Stimulated activated CD8-positive, alpha-beta memory T cell treated with anti-CD3 and anti-CD28 coated beads, Interleukin-4, amount 100 ng/mL, for 4 hours (primary cell): ENCODE measurements at places on chromosomes 3 and 15.

- no peak for DNase-seq
Observed at GRCh38 chr15:97456521-97457202, 503.8 kb upstream of the ARRDC4 start.

- DNase-seq: no peak
Observed at GRCh38 chr3:87486115-87486514, 209.7 kb upstream of the POU1F1 start.

DNA sequence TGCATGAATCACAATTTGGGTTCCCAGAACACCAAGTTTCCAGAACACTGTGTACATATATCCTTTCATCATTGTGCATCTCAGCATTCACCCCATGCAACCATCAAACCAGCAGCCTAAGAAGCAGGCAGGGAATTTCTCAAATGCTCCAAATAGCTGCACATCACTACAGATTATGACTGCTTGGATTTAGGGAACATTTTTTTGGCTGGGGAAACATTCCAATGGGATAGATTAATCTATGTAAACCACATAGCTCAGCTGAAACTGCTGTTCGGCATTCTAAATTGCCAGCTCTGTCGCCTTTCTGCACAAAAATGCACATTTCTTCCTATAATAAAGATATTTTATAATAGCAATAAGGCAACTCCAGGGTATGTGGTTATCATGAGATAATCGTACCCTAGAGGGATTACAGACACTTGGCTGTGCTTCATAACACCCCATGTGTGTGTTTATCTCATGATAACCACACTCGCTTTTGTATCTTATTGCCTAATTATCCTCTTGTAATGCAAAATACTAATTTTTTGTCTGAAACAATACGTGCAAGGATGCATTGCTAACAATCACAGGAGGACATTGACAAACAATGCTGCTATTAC lies 483.7 kb upstream of the DPH6 start:
- no peak for DNase-seq

- DNase-seq: no peak
Observed at GRCh38 chr3:47109393-47109792, 54.5 kb downstream of the SETD2 start.

DNA sequence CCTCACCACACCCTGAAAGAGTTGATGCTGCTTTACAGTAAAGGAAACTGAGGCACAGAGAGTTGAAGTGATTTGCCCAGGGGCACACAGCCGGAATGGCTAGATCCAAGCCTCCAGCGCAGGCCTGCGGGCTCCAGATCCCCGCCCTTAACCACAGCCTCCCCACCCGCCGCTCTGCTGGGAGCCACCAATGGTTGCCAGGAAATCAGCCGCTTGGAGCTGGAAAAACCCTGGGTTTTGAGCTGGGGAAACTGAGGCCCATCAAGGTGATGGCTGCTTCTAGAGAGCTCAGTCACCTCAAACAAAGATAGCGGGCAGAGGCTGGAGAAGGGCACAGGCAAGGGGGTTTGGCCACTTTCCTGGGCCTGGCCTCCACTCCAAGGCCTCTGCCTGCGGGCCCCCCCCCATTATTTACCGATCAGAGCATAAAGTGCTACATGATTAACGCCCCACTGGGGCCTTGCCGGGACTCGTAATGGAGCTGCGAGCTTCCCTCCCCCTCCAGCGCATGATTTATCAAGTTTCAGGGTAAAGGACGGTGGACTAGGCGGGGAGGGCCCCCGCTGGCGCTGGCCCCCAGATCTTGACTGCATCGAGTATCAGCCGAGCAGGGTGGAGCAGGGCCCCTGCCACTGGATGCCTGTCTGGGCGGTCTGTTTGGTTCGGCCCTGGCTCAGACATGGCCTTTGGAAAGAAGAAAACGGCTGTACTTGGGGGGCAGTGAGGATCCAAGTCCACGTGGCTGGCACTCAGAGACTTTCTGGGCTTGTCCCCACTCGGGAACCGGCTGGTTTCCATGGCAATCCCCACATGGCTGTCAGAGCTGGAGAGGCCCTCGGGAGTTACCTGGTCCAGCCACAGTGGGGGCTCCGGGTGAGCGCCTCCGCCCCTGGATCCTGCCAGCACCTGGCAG lies 9.1 kb downstream of the PLXND1 start:
- no peak for DNase-seq

DNA sequence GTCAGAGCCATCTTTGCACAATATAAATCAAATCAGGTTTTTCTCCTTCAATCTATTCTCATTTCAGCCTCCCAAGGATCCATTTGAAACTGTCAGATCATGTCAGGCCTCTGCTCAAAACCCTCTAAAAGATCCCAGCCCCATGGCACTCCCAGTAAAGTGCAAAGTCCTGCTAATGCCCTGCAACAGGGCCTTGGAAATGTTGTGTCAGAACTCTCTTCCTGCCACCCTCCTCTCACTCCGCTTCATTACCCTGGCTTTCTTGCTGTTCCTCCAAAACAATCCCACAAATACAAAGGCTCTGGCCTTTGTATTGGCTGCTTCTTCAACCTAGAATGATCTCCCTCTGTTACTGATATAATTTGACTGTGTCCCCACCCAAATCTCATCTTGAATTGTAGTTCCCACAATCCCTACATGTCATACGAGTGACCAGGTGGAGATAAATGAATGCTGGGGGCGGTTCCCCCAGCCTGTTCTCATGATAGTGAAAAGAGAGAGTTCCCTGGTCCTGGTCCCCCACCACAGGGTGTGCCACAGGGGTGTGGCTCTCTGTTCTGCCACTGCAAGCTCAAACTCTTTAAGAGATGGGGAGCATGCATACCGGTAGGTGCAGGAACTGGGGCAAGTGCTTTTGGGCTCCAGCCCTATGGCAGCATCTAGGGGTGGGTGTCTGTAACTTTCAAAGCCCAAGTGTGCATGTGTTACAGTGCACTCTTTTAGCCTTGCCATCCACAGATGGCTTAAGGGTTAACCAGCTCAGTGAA lies 22.9 kb upstream of the TRA2B start:
- DNase-seq: no peak

DNA sequence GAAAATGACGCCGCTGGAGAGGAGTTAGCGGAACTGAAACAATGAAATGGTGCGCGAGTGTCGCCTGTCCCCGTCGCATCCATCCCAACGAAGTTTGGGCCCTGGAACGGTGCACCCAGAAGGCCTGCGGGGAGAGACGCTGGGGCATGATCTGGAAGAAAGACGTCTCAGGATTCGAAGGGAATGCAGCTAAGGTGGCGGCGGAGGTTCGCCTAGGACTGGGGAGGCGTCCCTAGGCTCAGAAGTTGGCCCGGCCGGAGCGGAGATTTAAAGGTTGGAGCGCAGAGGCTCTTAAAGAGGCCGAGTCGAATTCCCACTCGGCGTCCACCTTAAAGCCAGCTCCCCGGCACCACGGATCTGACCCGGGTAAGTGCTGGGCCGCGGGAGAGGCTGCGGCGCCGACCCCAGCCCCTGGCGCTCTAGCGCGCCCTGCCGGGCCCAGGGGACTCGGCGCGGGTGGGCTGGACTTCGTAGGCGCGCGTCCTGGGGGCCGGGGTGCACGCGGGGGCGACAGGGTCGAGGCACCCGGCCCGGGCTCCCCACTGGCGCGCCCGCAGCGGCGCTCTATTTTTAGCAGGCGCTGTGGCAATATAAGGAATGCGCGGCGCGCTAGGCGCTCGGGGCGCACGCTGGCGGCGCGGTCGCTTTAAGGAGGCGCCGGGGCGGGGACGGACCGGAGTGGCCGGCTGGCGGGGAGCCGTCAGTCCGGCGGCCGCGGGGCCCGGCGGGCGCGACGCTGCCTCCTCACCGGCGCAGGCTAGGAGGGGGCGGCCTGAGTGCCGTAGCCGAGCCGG lies at the start of gene MRAS:
MRAS (plus strand) TSS at position 620 of the 794 bp plus-strand sequence. CDS start 24,305 bp downstream, outside the sequence.
- no peak for DNase-seq

DNA sequence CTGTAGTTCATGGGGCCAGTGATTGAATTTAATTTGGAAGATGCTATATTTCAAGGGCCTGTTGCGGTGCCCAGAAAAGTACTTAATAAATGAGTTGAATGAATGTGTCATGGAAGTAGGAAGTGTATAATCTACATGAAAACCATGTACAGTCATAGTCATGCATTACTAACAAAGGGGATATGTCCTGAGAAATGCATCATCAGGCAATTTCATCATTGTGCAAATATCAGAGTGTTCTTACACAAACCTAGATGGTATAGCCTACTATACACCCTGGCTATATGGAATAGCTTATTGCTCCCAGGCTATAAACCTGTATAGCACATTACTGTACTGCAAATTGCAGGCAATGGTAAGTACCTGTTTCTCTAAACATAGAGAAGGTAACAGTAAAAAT lies 10.7 kb upstream of the MYO5C start:
- no peak for DNase-seq

- DNase-seq: no peak
Observed at GRCh38 chr3:31407665-31408064, 125.1 kb upstream of the STT3B start.

DNA sequence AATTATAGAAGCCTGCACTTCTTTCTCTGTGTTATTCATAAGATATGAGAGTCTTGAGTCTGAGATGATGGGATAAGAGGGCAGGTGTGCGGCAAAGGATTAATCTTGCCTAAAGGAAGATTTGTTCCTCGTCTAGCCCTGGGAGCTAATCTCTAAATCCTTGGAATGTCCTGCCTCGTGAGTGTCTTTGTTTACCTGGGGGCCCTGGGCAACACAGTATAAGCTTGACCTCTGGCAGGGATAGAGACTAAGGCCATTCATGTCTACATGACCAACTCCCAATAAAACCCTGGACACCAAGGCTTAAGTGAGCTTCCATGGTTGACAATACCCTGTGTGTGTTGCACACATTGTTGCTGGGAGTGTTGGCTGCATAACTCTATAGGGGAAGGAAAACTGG lies 3.2 kb upstream of the AGBL1 start:
- no peak for DNase-seq

GRCh38 chr3:171711461-171712170 lies 98.7 kb downstream of the PLD1 start:
- DNase-seq: no peak

- no peak for DNase-seq
Observed at GRCh38 chr15:81297147-81297572, 26.8 kb downstream of the STARD5 start.
